ENCODE measurements at places on chromosomes 3 and 15. TPM values are rescaled to one million over a fixed set of nuclear protein-coding genes. Genes with fewer than 3 reads are reported as not detected.
A peak's percentile ranks its signal among the peaks of the same experiment; 100 is the strongest.

BRPF1 gene
- total RNA-seq, result 9.9 TPM

PLAAT1 gene
- total RNA-seq, result 4.9 TPM

- DNase-seq, result peak; percentile 94
These were observed at the start of gene LSG1 for GRCh38 chr3:194671900-194672808. LSG1 (minus strand) TSS chr3:194672191; CDS start chr3:194672162, 29 bp downstream.

GRCh38 chr15:91780387-91780786, 73.1 kb upstream of the SLCO3A1 start:
- DNase-seq, result no peak

DNA sequence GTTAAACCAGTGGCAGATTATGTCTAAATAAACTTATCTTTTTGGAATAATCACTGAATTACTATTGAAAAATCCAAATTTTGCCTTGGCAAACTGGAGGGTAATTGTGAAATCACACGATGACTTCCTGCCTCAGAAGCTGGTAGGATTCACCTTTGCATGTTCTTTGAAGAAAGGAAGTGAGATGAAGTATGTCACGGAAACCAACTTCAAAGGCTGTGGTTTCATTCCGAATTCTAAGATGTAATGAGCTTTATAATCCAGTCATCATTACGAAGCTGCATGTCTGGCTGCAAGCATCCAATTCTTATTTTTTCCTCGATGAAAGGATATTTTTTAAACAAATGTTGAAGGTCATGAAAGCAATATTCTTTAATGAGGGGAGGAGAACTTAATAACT, 15.0 kb upstream of the ZBED2 start:
- DNase-seq, result no peak

CHD2 gene
- total RNA-seq, result 57.2 TPM

DNA sequence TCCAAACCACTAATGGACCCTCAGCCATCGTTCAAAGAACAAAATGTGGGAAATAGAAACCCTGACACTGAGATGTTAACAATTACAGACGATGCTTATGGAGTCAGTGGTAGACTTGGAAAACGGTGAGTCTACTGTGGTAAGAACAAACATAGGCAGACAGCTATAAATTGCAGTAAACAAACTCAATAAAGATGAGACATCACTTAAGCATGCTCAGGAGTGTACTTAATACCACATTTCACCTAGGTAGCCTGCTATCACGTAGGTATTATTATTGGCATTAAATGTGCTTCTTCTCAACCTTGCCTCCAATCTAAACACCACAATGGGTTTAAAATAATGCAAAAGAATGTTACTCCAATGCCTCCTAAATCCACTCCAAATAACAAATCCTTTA, 2.5 kb downstream of the OSBPL10 start:
- DNase-seq, result no peak

ARNT2 gene
- total RNA-seq, result 4.1 TPM

DNA sequence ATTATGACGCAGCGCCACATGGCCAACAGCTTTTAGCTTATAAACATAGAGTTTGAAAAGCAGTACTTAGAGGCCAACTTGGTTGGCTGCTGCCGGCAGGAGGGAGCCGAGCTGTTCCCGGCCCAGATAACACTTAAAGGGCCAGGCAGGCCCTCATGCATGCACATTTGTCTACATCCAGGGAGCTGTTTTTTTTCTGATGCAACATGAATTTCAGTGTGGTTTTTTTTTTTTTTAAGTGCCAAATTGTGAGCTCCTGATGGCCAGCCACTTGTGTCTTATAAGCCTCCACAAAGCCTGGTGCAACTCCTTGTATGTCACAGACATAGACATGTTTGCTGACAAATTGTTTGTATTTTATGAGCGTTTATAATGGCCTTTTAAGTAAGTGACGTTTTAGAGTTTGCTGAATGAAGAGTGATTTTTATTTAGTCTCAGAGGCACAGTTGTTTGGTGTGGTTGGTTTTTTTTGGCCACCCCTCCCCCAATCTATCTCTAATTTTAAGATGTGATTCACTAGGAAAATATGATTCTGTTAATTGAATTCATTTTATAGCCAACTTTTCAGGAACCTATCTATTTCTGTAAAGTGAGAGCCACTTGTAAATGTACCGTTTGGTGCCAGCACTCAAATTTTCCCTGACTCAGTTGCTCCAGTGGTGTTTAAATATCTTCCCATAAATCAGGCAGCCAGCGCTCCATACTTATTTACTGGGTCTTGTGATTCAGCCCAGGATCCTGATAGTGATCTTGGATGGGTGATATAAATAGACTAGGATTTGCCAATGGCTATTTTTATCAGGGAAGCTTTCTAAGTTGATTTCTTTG, 134.3 kb downstream of the VGLL4 start:
- peak; percentile 79 for DNase-seq

- no peak for DNase-seq
These were observed 111.6 kb downstream of the KBTBD8 start for GRCh38 chr3:67109651-67110204.

DNA sequence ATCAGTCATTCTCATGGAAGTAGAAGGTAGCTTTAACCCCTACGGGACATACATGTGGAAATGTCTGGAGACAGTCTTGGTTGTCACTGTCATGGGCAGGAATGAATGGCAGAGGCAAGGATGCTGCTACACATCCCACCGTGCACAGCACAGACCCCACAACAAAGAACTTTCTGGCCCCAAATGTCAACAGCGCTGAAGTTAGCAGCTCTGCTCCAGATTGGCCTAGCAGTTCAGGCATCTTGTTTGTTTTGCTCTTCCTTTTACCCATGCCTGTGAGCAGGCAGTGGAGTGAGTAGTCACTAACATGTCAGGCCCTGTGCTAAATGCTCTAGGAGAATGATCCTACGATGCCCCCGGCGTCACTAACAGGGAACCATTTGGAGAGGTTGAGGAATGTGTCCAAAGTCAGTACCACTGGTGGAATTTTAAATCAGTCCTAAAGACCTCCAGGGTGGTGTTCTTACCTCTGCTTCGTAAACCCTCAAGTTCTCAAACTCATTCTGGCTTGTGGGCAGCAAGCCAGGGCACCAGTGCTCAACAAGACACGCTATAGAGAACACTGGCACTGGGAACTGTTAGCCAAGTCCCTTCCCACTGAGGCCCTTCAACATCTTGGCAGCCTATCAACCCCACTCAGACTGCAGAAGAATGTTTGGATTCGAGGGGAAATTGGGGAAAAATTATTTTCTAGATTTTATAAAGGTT, 142.2 kb downstream of the FOXP1 start:
- DNase-seq, result peak; percentile 66

GRCh38 chr15:57461541-57461940, 85.2 kb downstream of the CGNL1 start:
- no peak for DNase-seq

DGKG gene
- total RNA-seq, result 18.2 TPM

CPB1 gene
- total RNA-seq, result not detected

DNA sequence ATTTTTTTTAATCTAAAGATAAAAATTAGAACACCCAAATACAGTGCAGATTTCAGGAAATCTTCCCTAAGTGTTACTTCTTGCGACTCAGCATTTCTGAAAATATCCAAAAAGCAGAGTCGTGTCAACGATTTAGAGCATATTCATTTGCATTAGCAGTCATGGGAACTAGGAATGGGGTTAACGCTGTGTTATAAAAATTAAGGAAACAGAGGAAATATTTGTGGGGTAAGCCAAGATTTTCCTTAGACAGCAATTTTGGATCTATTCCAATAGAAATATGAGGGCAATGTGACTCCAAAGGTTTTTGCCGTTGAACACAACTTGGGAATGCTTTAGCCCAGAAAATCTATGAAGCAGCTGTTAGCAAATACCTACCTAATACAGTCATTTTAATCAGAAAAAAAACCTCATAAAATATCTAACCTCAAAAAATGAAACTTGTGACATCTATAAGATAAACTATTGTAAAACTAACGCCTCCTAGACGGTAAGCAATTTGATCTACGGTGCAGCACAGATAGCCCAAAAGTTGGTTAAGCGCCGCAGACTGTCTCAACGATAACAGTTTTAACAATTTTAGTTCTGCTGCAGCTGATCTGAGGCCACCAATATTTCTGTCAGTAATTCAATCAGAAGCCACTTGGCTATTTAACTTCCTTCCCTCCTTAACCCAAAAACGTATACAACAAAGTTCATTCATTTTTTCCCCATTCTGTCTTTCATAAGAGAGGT, 5.8 kb upstream of the ATP11B start:
- no peak for DNase-seq

DNA sequence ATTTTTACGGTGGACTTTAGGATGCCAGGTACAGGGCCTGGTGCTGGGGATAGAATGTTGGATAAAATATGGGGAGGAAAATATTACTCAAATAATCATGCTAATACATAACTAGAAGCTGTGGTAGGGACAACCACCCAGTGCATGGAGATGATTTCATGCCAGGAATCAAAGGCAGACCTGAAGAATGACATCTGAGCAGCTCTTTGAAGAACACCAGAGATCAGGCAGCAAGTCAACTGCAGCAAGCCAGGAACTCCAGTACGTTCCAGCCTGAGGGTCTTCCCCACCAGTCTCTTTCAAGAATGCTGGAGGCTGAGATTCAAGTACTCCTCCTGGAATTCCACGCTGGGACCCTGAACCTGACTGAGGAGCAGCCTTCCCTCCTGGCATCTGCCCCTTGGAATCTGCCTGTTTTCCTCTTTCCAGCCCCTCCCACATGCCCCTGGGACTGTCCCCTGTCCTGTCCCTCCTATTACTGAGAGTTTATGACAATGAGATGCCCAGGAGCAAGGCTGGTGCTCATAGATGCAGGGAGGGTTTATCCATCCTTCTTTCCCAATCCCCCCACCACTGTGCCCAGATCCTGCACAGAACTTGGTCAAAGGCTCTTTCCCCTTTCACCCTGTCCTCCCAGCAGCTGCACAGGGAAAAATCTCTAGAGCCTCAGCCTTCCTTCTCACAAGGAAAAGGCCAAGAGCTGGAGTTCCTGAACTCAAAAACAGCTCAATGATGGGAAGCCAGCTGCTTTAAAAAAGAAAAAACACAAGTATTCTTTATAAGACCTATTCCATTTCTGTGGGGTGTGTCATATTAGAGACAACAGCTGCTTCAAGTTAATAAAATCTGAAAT, 68.0 kb downstream of the PDZRN3 start:
- DNase-seq, result peak; percentile 36

KLHL40 gene
- total RNA-seq, result 0.12 TPM

DNA sequence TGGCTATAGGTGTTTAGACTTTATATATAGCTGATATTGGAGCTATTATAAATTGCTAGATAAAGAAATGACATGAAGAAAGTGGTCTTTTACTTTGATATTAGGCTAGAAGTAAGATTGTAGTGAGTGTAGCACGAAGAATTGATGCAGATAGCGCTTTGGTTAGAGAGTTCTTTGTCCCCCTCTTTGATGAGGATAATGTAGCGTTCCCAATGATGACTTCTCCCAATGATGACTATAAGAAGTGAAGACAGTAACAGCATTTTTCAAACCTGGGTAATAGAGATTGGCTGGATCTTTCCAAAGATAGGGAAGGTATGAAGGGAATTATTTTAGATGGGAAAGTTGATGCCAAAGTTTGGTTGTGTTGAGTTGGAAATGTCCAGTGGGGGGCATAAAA, 4.3 kb downstream of the MINDY2 start:
- no peak for DNase-seq

ALDH1A2 gene
- total RNA-seq, result 10.4 TPM

DNA sequence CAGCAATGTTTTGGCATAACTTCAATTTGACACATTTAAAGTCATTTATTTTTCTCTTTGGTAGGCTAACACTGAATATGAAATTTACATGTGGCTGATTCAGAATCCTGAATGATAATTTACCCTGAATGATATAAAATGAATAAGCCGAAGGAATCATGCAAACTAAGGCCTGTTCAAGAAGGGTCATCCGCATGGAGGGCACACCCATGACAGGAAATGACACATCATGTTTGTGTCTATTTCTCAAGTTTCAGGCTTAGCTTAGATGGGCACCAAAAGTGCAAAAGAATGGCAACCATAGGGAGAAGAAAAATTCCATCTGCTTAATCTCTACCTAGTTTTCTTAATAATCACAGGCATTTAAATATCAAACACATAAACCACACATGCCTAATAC, 141.5 kb downstream of the DUT start:
- no peak for DNase-seq

CACNA2D2 gene
- 2.8 TPM for total RNA-seq

DNA sequence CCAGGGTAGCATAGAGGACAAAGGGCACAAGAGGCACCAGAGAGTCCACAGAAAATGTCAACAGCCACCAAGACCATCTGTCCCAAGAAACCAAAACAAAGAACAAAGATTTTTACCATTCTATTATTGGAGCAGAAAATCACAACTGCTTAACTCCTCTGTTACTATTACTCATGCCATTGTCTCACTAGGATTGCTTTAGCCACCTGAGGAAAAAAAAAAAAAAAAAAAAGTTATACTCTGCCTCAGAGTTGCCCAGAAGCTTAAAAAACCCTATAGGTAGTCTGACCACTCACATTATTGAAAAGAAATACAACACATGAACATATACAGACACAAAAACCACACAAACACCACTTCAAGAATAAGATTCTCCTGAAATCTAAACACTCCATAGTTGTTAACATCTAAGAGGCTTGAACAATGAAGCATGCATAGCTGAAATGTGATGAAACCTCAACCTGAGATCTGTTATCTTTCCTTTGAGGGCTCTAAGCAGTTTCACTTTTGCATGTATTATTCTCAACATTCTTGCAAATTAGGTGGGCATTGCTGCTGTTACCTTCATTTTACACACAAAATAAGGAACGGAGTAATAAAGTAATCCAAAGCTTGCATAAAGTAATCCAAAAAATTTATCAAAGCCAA, 85.4 kb downstream of the IGSF11 start:
- no peak for DNase-seq

GRCh38 chr3:100978011-100978659, 15.1 kb downstream of the ABI3BP start:
- DNase-seq, result no peak

APOD gene
- 603 TPM for total RNA-seq

- no peak for DNase-seq
These were observed 505.1 kb downstream of the MECOM start for GRCh38 chr3:169158379-169158778.

RAB5A gene
- total RNA-seq, result 52.2 TPM

DNA sequence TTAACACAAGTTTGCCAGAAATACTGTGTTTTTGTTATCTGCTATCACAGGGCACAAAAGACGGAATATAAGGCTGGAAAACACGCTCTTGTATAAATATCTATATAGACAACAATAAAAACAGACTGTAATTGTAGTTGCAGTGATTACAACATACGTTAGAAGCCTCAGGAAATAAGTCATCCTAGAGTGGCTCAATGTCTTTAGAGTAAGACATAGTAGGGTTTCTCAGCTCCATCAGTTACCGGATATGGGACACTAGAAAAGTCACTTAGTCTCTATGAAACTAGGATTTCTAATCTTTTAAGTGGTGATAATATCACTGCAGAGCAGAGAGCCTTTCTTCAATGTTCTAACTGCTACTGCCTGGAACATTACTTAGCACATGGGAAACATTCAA, 208.8 kb downstream of the STAG1 start:
- no peak for DNase-seq

DNA sequence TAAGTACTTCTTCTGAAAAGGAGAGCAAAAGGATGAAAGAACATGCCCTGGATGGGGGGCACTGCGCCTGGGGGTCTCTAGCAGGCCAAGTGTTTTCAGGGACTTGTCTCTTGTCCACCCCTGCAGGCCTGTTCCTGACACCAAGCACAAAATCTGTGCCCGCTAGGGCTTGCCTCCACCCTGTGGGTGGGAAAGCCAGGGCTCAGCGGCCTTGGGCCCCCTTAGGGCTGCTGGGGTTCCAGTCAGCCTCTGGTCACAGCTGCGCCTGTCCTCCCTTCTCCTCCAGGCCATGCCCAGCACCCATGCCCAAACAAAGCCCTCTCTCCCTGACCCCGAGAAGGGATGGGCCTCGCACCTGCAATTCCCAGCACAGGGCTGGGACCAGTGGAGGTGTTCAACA, 71.1 kb upstream of the TRPM1 start:
- no peak for DNase-seq

CDC25A gene
- 0.77 TPM for total RNA-seq

Data from left ventricle myocardium superior (tissue), 1 donor.